ENCODE measurements at places on chromosomes 1 and 21.

GRCh38 chr1:97145321-97145956 is 423.9 kb downstream of the PTBP2 start:
- peak; percentile 96 for DNase-seq

GRCh38 chr1:245566952-245567351 is 412.2 kb downstream of the KIF26B start:
- no peak for DNase-seq

DNA sequence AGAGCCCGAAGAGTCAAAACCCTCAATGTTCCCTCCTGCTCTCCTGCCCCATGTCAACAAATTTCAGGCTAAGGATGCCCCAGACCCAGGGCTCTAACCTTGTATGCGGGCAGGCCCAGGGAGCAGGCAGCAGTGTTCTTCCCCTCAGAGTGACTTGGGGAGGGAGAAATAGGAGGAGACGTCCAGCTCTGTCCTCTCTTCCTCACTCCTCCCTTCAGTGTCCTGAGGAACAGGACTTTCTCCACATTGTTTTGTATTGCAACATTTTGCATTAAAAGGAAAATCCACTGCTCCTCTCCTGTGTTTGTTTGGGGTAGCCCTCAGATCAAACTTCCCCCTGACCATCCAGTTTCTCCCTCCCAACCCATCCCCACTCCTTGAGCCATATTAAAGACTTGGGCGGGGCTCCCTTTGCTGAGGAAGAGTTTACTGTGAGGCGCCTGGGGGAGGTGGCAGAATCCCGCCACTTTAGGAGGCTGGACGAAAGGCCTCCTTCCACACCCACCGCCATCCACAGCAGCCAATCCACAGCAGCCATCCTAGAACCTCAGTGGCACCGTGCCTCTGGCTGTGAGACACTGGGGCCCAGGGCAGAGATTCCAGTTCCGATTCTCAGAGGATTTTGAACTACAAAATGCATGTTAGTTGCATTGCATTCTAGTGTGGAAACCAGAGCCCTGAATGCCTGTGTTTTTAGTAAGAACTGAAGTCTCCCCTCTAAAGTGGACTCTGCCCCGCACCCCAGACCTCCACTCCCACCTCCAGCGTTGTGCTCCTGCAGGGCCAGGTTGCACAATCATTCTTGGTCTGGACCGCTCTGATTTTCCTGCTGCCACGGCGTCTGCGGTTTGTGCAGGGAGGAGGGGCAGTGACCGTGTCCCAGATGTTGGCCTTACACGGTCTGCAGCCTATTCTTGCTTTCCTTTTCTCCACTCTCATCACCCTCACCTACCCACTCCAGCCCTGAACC is 3.0 kb downstream of the OLFML3 start:
- DNase-seq, result peak; percentile 32

GRCh38 chr1:181577475-181577874 is 94.2 kb downstream of the CACNA1E start:
- no peak for DNase-seq

DNA sequence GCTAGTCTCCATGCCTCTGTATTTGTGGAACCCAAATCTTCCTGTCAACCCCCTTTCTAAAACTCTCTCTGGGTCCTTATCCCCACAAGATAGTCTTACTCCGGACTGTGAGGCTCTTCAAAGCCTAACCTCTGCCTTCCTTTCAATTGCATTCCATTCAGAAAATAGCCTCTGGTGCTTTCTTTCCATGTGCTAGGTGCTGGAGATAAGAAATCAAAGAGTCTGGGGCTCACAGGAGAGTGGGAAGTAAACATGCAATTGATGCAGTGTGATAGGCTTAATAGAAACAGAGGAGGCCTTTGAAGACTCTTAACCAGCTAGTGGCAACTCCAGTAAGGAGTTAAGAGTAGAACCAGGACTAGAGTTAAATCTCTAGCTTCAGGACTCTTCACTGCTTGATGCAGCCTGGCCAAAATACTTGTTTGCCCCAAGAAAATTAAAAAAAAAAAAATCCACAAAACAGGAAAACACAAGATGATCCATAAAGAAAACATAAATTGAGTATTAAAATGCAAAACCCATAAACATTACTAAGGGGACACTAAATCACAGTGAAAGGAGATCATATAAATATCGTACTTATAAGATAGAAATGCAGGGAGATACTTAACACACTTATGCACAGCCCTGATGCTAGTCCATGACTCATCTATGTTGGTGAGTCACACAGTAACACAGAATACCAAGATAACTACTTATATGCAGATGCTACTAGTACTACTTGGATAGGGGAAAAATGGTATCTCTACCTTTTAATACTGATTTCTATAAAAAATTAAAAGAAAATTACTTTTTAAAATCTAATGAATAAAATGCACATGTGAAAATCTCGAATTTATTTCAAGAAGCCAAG is 341.5 kb downstream of the KCNH1 start:
- no peak for DNase-seq

- no peak for DNase-seq
These were observed 167.2 kb upstream of the ATP1B1 start for GRCh38 chr1:168939110-168939946.

GRCh38 chr21:43937891-43938309 is 72.9 kb downstream of the AGPAT3 start:
- no peak for DNase-seq

Measured in globus pallidus (tissue), 1 donor.